Activated naive CD4-positive, alpha-beta T cell treated with anti-CD3 and anti-CD28 coated beads, Interleukin-2, amount 50 U/mL, for 16 hours (primary cell): ENCODE measurements at places on chromosomes 4 and X.

GRCh38 chr4:102301167-102301566 is 44.1 kb downstream of the SLC39A8 start:
- no peak for DNase-seq

GRCh38 chr4:145937971-145938611 is 532 bp downstream of the ZNF827 start:
- DNase-seq = peak; percentile 46

DNA sequence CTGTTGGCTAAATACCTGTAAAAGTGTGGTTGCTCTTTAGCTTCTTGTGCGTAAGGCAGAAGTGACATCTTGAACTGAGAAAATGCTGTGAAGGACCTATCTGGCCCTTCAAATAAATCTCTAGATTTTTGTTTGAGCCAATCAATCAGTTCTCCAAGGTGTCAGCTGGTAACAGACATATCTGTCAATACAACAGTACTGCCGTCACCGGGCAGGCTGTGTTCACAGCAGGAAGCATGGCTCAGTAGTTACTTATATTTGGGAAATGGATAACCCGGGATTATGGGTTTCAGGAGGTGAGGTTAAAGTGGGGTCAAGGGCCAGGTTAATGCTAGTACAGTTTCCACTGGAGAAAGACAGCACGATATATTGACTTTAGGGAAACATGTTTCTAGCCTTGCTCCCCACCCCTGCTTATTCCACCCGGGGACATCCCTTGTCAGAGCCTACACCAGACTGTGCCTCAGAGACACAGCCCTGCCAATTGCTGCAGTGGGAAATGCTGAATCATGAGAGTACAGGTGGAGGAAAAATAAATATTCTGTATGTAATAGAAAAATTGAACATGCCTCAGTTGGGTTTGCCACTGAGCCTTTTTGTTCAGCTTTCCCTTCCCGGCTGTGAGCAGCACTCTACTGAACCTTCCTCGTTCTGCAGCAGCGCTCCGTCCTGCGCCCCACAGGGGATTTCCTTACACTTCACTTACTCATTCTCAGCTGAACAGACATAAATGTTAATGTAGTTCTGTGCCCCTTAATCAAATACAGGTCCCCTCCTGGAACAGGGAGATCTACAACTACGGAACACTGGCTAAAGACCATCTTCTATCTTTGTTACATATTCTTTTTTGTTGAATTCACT is 121.1 kb downstream of the MGST2 start:
- no peak for DNase-seq

- DNase-seq = no peak
These were observed 159.1 kb upstream of the WDR1 start for GRCh38 chr4:10275696-10276095.

- DNase-seq = no peak
These were observed 140.6 kb upstream of the SPRY1 start for GRCh38 chr4:123255971-123256370.
